ENCODE measurements at places on chromosomes 13 and 19.

- DNase-seq, result no peak
Observed at GRCh38 chr19:40502647-40503319, 36.0 kb downstream of the SPTBN4 start.

GRCh38 chr19:15118248-15118647 is 11.0 kb downstream of the SYDE1 start:
- DNase-seq, result no peak

GRCh38 chr13:104983601-104984000 is 1551.9 kb downstream of the EFNB2 start:
- DNase-seq, result no peak

GRCh38 chr19:28846094-28846812 is 366.7 kb downstream of the UQCRFS1 start:
- no peak for DNase-seq

DNA sequence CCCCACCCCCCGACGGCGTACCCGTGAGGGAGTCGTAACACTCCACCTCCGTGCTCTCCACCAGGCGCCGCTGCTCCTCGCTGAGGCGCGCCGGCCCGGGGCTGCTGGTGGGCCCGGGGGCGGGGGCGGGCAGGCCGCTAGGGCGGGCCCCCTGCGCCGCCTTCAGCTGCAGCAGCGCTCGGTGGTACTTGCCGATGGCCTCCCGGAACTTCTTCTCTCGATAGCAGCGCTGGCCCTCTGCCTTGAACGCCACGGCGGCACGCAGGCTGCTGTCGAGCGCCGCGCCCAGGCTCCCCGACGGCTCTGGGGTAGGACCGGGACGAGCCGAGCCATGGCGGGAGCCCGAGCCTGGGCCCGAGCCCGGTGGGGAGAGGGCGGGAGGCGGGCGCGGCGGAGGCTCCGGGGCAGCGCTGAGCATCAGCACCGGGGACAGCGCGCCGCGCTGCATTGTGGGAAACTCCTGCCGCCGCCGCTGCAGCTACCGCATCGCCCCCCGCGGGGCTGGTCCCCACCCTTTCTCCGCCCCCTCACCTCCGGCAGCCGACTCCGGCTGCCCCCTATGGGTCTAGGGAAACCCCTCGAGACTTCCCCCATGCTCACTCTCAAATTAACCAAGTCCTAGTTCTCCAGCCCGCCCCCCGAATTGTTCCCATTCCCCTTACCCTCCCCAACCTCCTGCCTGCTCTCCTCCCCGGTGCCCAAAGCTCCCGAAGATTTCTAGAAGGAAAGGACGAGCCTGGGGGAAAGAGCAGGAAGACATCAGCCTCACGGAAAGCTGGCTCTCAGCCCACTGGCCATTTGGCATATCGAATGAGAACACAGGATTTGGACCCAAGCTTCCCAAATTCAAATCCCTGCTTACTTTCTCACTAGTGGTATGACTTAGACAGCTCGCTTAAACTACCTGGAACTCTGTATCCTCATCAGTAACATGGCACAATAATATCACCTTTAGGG is at the start of gene TTC9B:
Gene TTC9B, minus strand, starts transcription at position 451 of the 957 bp plus-strand sequence. Its CDS starts 3 bp downstream, at position 448.
- DNase-seq, result no peak

DNA sequence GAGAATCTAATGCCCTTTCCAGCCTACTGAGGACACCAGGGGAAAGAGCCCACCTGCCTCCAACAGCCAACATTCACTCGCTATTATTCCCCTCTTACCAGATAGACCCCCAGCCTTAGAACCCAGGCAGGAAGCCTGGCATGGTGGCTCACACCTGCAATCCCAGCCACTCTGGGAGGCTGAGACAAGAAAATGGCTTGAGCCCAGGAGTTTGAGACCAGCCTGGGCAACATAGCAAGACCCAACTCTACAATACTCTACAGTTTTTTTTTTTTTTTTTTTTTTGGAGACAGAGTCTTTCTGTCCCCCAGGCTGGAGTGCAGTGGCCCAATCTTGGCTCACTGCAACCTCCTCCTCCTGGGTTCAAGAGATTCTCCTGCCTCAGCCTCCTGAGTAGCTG is 3.5 kb upstream of the LMNB2 start:
- no peak for DNase-seq

DNA sequence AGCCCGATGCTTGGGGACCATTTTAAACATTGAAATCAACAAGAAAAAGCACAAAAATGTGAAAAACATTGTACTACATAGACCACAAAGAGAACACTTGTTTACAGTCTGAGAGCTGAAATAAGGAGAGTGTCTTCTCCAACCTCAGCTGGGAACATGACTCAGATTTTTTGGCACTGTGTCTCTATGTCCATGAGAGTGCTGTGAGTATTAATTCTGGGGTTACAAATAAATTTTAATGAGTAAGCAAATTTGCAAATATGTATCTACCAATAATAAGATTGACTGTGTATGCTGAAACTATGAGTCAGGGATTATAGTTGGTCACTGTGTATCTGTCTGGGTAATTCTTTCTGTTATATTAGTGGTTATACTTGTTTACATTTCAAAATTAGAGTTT is 174.0 kb downstream of the DCT start:
- no peak for DNase-seq

DNA sequence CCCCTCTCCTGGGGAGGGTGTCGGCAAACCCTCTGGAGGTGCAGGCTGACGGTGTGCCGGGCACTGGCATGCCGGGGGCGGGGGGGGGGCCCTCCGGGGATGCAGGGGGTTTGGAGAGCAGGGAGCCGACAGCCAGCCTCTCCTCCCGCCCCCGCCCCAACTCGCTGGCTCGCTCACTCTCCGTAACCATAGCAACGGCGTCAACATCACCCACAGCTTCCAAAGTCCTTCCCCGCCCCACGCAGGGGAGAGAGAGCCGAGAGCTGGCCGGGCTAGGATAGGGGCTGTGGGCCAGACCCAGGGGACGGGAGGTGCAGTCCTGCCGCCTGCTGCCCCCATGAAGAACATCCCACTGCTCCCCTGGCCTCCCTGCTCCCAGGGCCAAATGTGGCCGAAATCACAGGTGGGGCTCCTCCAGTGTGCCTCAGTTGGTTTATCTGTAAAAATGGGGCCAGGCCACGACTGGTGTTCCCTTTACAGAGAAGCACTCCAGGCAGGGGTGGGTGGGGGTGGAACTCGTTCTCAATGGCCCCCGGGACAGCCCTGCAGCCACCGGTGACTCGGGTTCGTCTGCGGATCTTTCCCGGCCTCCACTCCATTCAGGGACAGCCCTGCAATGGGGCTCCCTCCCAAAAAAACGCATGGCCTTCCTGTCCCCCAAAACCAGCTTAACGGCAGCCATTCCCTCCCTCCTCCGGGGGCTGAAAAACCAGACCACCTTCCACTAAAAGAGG is 3.2 kb downstream of the KLF16 start:
- DNase-seq, result no peak

DNA sequence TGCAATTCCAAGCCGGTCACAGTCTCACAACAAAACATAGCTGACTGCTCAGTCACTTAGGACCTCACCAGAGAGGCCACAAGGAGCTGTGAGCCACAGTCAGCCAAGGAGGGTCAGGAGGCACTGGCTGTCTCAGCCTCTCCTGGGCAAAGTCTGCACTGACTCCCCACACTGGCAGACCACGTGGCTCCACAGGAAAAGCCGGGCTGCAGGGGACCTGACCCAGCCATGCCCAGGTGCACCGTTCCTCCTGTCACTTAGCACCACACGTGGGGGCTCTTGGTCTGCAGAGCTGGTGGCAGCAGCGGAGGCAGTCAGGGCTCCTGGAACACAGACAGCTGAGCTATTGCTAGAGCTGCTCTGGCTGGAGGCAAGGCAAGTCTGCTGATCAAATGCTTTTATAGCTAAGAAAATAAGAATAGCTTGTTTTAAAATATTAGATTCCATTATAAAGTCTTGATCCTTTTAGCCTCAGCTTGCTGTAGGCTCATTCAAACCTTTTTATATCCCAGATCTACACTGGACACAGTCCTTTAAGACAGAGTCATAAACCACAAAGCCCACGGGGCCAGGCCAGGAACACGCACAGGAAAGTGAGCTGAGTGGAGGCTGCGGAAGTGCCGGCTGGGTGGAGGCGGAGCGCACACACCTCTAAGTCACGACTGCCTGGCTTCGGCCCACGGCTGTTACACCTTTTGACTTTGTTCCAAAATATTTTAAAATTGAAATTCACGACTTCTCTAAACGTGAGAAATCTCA is 744.1 kb downstream of the UQCRFS1 start:
- DNase-seq, result no peak

DNA sequence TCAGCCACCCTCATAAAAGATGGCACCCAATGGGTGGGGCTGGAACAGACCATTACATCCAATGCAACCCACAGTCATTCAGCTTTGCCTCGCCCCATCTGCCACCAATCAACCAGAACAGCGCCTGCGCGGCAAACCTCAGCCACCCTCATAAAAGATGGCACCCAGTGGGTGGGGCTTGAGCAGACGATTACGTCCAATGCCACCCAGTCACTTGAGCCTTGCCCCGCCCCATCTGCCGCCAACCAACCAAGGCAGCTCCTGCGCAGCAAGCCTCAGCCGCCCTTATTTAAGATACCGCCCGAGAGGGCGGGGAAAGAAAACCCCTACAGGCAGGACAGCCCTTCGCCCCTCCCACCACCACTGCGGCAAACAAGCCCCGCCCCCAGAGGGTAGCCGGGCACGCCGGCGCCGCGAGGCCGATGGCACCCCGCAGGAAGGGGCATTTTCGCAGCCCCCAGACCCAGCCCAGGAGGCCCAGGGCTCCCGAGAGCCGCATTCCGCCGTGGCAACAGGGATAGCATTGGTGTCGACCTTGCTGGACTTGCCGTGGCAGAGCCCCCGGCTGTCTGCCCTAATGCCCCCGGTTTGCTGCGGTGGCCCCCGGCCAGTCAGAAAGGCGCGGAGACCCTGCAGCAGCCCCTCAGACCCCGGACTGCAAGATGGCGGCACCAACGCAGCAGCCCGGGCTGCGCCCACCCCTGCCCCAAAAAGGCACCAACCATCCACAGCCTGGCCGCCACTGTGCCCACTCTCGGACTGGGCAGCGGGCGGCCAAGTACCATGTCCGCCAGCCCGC is 675 bp downstream of the PEG3 start:
- no peak for DNase-seq

GRCh38 chr13:37884674-37885073 is 15.1 kb upstream of the TRPC4 start:
- DNase-seq, result no peak

DNA sequence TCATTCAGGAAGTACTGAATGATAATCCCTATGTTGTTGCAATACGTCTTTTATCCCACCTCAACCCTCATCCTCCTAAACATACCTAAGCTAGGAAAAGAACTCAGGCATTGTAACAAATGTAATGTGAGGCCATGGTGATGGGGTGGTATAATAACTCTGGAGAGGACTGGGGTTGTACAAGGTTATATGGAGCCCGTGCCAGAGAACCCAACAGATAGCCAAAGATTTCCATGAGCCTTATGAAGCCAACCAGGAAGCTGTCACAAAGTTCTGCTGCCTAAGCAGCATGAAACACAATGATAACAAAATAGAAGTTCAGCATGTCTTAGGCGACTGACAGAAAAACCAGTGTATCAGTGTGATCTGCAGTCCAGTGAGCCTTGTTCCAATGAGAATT is 394.1 kb upstream of the NBEA start:
- DNase-seq, result no peak

DNA sequence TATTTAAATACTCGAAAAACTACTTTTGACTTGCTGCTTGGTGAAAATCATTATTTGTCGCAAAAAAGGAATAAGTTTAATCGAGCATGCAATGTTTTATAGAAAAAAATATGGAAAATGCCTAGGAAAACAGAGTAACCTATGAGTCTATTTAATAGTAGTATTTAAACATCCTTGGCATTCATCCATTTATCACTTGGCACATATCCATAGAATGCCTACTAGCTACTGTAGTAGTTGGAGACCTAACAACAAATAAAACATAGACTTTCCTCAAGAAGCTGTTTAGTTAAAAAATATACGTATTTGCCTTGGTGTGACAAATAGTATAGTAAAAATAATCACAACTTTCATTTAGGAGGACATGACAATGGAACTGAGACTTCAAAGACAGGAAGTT is 302.1 kb downstream of the DIAPH3 start:
- DNase-seq, result no peak

GRCh38 chr19:55209693-55210472 is 582 bp upstream of the PTPRH start:
- no peak for DNase-seq

DNA sequence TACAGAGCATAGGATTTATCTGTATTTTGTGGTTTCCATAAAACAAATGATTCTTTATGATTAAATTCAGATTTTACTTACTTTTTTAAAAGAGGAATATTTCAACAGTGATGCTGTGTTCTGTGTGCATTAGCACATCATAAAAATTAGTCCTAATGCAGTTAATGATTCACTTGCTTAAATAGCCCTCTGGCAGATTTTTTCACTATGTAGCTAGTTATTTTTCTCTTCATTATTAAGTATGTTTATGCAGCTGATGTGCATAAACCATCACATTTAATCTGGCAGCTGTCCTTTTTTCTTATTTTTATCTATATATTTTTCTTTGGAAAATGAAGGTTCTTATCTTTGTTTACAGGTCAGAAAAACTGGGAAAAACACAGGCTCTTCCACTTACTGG is 127.2 kb downstream of the ZNF486 start:
- no peak for DNase-seq

- DNase-seq, result no peak
Observed at GRCh38 chr13:99797691-99798090, 173.9 kb downstream of the ZIC5 start.

DNA sequence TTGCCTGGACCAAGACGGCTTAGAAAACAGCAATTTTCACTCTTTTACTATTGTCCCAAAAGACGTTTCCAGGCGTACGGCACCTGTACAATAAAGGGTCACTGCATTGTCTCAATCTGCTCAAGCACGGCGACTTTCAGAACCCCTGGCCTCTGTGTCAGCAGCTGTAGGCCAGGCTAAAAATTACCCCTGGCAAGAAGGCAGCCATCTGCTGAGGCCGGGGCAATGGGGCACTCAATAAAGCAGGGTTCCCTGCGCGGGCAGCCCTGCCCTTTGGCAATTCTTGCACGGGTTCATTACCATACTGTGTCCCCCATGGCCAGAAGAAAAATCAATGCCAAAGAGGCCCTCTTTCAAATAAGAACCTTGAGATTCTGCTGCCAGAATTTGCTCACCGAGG is 52.1 kb downstream of the STK24 start:
- no peak for DNase-seq

- no peak for DNase-seq
Observed at GRCh38 chr13:113729187-113730019, 29.6 kb upstream of the TMEM255B start.

GRCh38 chr13:77985866-77986636 is 67.4 kb upstream of the EDNRB start:
- no peak for DNase-seq
